ENCODE measurements at places on chromosomes 12 and 14. TPM values are rescaled to one million over a fixed set of nuclear protein-coding genes. Genes with fewer than 3 reads are reported as not detected.

GNB3 gene
- polyA plus RNA-seq, result 32.4 TPM

NGDN gene
- polyA plus RNA-seq, result 35.1 TPM

CYP46A1 gene
- polyA plus RNA-seq, result 4.7 TPM

ASCL1 gene
- not detected for polyA plus RNA-seq

ANO4 gene
- polyA plus RNA-seq, result 0.78 TPM

CD163L1 gene
- 7.4 TPM for polyA plus RNA-seq

CBLN3 gene
- 2.4 TPM for polyA plus RNA-seq

RERGL gene
- polyA plus RNA-seq, result 0.23 TPM

COQ5 gene
- 44.8 TPM for polyA plus RNA-seq

RERG gene
- polyA plus RNA-seq, result 4.7 TPM

SRRM4 gene
- polyA plus RNA-seq, result 0.22 TPM

NYNRIN gene
- 23.1 TPM for polyA plus RNA-seq

POP5 gene
- 24.5 TPM for polyA plus RNA-seq

GLIPR1L2 gene
- 1.8 TPM for polyA plus RNA-seq

RPGRIP1 gene
- polyA plus RNA-seq, result 0.82 TPM

BCL11B gene
- polyA plus RNA-seq, result 0.86 TPM
